Breast epithelium (tissue), 4 donors: ENCODE measurements at places on chromosomes 4 and X.

GRCh38 chr4:38202242-38202641 is 242.0 kb downstream of the PTTG2 start:
- no peak overlapping the region for H3K27ac ChIP-seq
- H3K36me3 ChIP-seq, result no peaks in the 10 kb centered on the region
- H3K27me3 ChIP-seq, result no peaks in the 10 kb centered on the region
- DNase-seq, result no peak
- no peaks in the 10 kb centered on the region for H3K4me1 ChIP-seq

DNA sequence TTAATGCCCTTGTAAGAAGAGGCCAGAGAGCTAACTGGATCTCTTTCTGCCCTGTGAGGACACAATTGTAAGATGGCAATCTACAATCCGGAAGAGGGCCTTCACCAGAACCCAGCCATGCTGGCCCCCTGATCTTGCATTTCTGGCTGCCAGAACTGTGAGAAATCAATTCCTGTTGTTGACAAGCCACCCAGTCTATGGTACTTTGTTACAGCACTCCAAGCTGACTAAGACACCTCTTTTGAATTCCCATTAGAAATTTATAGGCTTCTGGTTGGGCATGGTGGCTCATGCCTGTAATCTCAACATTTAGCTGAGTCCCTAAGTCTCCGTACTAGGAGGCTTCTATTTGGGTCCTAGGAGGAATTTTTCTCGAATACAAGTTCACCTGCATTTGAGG is 48.8 kb upstream of the RELL1 start:
- DNase-seq, result no peak
- H3K4me1 ChIP-seq, result no peaks in the 10 kb centered on the region
- H3K36me3 ChIP-seq, result no peaks in the 10 kb centered on the region
- no peaks in the 10 kb centered on the region for H3K27me3 ChIP-seq
- H3K27ac ChIP-seq, result no peak overlapping the region

DNA sequence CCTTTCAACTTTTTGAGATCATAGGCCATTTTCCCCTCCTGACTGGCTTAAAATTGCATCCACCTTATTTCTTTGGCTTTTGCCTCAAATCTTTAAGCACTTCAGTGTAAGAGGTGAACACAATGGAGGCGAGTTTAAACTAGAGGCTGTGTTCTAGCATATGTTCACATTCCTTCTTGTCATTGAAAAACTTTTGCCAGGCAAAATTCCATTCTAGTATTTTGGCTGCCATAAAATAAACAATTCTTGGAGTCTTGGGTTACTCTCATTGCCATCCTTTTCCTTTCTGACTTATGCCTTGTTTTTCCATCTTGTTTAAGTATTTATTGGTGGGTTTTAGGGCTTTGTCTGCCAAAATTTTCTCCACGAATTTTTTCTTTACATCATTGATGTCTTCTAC is 137.3 kb upstream of the ANXA10 start:
- H3K27ac ChIP-seq, result no peak overlapping the region
- DNase-seq, result no peak
- no peaks in the 10 kb centered on the region for H3K4me1 ChIP-seq

GRCh38 chr4:138576684-138577083 is 334.5 kb upstream of the SLC7A11 start:
- no peak for DNase-seq
- H3K27ac ChIP-seq, result no peak overlapping the region
- no peaks in the 10 kb centered on the region for H3K27me3 ChIP-seq
- H3K4me3 ChIP-seq, result no peak overlapping the region

DNA sequence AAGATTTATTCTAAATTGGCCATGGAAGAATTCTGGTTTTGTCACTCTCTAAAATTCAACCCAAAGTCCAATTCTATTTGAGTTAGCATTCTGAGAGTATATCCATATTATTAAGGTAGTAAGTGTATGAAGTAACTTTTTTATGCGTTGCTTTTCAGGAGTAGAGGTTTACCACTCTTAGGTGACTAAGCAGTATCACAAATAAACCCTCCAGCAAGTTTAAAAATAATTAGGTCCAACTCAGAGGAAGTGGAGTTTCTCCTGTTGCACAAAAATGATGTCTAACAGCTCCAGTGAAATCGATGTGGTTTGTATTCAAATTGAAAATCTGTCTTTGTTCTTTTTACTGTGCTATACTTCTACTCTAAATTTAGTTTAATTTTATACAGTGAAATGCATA is 6.6 kb downstream of the SCML1 start:
- DNase-seq, result no peak
- H3K4me3 ChIP-seq, result no peak overlapping the region
- H3K4me1 ChIP-seq, result no peaks in the 10 kb centered on the region
- no peak overlapping the region for H3K27ac ChIP-seq

DNA sequence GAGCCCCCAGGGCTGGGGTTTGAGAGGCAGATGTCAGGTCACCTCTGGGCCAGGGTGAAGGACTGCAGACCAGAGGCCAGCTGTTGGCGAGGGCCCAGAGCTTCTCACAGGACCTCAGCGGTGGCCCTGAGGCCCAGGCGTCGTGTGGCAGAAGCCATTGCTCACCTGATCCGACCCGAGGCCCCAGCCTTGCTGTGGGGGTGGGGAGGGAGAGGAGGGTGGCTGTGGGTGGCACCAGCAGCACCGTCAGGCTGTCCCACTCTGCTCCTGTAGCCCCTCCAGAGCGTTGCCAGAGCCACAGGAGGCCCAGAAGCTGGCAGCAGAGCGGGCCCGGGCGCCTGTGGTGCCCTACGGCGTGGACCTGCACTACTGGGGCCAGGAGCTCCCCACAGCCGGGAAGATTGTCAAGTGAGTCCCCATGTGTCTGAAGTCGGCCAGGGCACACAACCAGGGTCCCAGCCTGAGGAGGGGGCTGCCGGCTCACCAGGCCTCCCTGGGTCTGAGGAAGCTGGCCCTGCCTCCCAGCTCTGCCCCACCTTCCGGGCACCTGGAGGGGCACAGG is 28.8 kb downstream of the UVSSA start:
- no peaks in the 10 kb centered on the region for H3K27me3 ChIP-seq
- H3K36me3 ChIP-seq, result no peaks in the 10 kb centered on the region
- no peaks in the 10 kb centered on the region for H3K4me1 ChIP-seq
- H3K4me3 ChIP-seq, result no peak overlapping the region
- peak; percentile 42 for DNase-seq
- no peak overlapping the region for H3K27ac ChIP-seq

GRCh38 chr4:16187455-16187854 is 38.8 kb downstream of the TAPT1 start:
- no peak for DNase-seq
- no peaks in the 10 kb centered on the region for H3K4me1 ChIP-seq
- no peaks in the 10 kb centered on the region for H3K27me3 ChIP-seq
- no peaks in the 10 kb centered on the region for H3K36me3 ChIP-seq

DNA sequence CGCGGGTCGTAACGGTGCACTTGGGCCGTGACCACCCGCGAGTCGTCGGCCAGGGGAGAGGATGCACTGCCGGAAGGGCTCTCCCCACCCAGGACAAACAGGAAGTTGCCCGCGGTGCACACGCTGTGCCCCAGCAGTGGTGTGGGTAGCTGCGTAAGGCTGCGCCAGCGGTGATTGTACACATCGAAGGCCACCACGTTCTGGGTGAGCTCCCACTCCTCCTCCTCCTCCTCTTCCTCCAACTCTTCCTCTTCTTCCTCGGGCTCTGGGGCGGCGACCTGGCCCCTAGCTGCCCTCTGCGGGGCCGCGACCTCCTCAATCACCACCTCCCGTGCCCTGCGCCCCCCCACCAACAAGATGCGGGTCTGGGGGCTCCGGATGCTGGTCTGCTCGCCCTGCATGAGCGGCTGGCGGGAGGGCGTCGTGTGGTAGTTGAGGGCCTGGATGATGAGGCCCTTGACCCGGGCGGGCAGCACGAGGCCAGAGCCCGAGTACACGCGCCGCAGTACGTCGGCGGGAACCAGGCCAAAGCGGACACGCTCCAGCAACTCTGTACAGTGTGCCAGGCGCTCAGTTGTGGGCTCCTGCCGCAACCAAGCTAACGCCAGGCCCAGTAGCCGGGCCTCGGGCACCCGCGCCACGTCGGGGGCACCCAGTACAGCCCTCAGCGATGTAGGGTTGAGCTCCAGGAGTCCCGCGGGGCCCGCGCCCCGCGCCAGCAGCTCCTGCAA is 1.4 kb downstream of the KLHL34 start:
- no peak overlapping the region for H3K4me3 ChIP-seq
- no peak for DNase-seq
- no peaks in the 10 kb centered on the region for H3K36me3 ChIP-seq
- no peaks in the 10 kb centered on the region for H3K4me1 ChIP-seq
- no peak overlapping the region for H3K27ac ChIP-seq
- H3K27me3 ChIP-seq, result no peaks in the 10 kb centered on the region
